Fibroblast of the aortic adventitia (primary cell): ENCODE measurements at places on chromosomes 13 and 19. TPM values are rescaled to one million over a fixed set of nuclear protein-coding genes. Genes with fewer than 3 reads are reported as not detected.
A peak's percentile ranks its signal among the peaks of the same experiment; 100 is the strongest.

GRCh38 chr19:29501816-29502580 is 23.8 kb upstream of the VSTM2B start:
- DNase-seq: no peak

HIF3A gene
- 0.49 and 0.99 TPM in 2 replicates for total RNA-seq

DNA sequence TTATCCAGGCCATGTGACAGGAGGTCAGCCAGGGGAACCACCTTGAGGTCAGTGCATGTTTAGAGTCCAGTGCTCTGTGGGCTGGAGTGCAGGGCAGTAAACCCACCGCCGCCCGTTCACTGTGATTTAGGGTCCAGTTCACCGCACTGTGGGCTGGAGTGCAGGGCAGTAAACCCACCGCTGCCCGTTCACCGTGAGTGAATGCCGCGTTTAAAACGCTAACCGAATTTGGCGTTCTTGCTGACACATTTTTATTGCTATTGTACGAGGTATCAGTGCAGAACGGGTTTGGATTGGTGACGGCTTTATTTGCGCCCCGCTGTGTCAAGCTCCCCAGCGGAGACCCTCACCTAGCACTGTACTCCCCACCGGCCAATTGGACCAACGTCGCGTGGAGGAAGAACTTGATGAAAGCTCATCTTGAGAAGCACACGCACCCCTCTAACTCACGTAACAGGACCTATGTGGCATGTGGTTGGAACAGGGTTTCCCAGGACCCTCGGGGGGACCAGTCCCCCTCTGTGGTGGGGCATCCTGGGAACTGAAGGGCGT is 27.9 kb downstream of the C13orf46 start:
- DNase-seq: no peak

- peak; percentile 47 for DNase-seq
Observed at GRCh38 chr19:17757125-17757524, 5.8 kb downstream of the FCHO1 start.

GRCh38 chr13:71417205-71417604 is 449.8 kb downstream of the DACH1 start:
- no peak for DNase-seq

- no peak for DNase-seq
Observed at GRCh38 chr19:21094347-21095025, 12.5 kb downstream of the ZNF714 start.

- no peak for DNase-seq
Observed at GRCh38 chr13:39957868-39958677, 302.6 kb downstream of the COG6 start.

DNA sequence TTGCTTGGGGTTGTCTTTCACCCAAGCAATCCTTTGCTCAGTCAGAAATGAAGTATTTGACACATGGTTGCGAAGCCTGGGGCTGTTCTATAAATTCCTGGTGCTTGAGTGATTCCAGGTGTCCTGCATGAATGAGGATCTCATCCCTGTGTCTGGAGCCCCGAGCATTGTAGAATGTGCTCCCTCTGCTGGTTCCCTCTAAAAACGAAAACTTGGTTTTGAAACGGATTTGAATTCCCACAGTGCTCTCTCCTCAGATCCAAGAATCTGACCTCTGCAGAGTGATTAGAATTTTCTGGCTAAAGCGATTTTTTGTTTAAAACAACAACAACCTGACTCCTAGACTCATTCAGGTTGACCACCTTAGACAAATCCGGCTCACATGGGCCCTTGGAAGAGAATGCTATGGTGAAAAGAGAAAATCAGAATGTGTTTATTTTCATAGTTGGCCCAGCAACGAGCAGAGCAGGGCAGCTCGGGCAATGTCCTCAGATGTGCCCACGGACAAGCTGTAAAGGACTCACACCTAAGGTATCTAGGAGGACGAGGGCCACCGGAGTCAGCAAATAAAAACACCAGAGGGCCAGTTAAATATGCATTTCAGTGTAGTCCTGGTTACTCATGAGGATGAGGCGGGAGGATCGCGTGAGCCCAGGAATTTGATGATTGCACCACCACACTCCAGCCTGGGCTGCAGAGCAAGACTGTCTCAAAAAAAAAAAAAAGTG is 8.7 kb upstream of the ATP12A start:
- DNase-seq: peak; percentile 85

DNA sequence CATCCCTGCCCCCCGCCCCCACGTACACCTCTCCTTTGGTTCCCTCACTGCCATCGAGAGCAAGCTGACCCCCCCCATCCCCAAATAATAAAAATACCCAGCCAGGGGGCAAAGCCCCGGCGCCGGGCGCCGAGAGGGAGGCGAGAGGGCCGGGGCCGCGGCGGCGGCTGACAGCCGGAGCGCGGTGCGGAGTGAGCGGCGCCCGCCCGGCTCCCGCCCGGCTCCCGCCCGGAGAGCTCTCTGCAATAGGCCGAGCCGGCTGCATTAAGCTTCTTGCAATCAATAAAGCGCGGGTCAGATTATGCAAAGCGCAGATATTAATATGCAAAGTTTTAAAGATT is 40.9 kb downstream of the DEDD2 start:
- DNase-seq: no peak
